ENCODE measurements at places on chromosomes 7 and 10.

DNA sequence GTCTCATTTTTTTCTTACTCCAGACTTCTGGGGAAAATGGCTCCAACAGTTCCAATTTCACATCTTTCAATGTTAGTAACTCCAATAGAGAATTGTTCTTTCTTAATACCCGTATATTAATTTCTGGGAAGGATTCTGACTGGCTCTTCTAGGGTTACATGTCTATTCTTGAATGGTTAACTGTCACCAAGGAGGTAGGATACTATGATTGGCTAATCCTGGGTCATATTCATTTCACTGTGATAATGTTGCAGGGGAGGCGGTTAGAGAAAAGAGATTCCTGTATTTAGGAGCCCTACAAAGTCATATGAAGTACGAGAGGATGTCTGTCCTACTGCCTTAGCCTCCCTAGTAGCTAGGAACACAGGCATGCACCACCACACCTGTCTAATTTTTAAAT, 16.1 kb upstream of the VCL start:
- DNase-seq: no peak

- DNase-seq: no peak
Measured at GRCh38 chr10:36450380-36450779, 675.0 kb upstream of the ANKRD30A start.

- no peak for DNase-seq
Measured at GRCh38 chr10:131162866-131163843, 148.4 kb downstream of the TCERG1L start.

DNA sequence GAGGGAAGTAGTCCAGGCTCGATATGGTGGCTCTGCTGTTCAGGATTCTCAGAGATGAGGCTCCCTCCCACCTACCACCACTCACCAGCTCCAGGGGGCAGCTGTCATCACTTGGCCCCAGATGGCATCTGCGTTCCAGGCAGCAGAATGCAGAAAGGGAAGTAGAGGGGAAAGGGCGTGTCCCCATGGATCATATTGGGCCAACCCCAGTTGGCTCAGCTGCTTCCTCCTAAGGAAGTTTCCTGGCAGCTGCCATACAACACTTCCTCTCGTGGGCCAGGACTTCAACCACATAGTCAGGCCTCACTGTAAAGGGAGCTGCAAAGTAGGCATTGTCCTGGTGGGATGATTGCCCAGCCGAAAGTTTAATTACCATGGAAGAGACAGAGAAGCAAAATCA, 1.6 kb upstream of the TEX36 start:
- no peak for DNase-seq

DNA sequence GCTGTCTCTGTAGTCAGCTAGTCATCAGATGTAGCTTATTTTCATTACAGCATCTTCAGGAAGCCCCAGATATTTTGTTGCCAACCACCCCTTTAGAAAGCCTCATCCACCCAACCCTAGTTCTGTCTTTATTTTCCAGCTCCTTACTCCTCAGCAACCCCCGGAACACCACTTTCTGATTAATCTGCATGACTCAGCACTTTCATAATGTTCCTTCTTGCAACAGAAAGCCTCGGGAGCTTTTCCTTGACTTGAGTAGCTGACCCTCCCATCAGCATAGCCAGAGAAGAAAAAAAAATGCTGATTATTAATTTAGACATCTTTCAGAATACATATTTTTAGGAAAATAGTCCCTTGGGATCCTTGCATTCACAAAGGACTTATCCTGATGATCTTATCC, 244.0 kb upstream of the CXCL12 start:
- no peak for DNase-seq

DNA sequence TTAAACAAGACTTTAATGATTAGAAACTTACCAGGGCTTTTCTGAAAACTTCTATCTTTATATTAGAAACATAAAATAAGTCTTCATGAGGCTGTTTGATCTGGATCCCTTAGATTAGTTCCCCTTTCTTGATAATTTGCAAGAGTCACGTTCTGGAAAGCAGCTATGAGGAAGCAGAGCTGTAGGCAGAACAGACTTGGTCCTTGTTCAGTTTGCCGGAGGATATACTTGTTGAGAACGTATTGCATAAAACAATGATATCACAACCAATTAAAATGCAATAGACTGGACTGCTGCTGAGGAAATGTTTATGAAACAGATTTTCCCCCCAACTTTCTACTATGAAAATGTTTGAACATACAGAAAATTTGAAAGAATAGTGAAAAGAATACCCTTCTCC, 2.8 kb downstream of the SAMD9L start:
- no peak for DNase-seq

- DNase-seq: no peak
Measured at GRCh38 chr10:13678101-13678843, 91.5 kb downstream of the PRPF18 start.

- no peak for DNase-seq
Measured at GRCh38 chr7:153473185-153473584, 579.0 kb upstream of the DPP6 start.

GRCh38 chr7:41295455-41295815, 407.5 kb downstream of the INHBA start:
- no peak for DNase-seq

GRCh38 chr7:82032901-82033300, 263.1 kb upstream of the HGF start:
- no peak for DNase-seq

DNA sequence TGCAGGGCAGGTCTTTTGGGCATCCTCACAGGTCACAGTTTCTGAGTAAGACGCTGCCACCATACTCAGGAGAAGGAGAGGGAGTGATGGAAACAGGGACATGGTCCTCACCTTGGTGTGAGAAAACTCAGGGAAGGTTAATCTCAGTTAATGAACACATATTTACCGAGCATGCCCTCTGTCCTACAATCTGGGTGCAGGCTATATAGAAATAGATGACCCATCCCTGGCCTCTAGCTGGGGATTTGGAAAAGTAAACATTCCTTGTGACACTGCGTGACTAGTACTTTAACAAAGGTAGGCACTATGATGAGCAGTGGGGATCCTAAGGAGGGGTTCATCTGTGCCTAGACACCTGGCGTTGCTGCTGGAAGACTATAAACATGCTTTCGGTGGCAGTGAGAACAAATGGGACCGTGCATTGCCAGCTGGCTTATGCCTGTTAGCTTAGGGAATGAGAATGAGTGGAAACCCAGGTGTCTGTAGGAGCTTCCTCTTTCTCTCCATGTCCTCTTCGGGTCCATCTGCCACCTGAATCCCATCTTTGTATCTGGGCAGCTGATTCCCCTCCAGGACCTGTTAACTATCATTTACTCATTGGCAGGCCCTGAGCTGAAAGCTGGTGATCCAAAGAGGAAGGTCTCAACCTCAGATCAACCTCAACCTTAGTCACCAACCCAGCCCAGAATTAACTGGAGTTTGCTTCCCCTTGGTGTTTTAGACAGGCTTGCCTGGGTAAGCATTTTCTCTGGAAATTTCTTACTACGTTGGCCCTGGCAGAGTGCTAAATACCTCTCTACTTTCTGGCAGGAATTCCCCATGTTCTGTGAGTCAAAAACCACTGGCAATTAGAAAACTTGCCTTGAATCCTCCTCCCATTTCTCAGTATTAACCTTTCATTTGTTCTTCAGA, 794 bp downstream of the MBL2 start:
- no peak for DNase-seq

DNA sequence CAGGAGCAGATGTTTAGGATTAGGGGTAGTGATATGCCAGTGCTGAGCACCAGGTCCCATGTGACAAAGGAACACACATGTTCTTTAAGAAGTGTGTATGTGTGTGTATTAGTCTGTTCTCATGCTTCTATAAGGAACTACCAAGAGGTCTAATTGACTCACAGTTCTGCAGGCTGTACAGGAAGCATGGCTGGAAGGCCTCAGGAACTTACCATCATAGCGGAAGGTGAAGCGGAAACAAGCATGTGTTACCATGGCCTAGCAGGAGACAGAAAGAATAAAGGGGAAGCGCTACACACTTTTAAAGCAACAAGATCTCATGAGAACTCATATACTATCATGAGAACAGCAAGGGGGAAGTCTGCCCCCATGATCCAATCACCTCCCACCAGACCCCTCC, 22.8 kb upstream of the PDZD8 start:
- no peak for DNase-seq

- no peak for DNase-seq
Measured at GRCh38 chr10:20474064-20474463, 423.0 kb downstream of the NEBL start.

DNA sequence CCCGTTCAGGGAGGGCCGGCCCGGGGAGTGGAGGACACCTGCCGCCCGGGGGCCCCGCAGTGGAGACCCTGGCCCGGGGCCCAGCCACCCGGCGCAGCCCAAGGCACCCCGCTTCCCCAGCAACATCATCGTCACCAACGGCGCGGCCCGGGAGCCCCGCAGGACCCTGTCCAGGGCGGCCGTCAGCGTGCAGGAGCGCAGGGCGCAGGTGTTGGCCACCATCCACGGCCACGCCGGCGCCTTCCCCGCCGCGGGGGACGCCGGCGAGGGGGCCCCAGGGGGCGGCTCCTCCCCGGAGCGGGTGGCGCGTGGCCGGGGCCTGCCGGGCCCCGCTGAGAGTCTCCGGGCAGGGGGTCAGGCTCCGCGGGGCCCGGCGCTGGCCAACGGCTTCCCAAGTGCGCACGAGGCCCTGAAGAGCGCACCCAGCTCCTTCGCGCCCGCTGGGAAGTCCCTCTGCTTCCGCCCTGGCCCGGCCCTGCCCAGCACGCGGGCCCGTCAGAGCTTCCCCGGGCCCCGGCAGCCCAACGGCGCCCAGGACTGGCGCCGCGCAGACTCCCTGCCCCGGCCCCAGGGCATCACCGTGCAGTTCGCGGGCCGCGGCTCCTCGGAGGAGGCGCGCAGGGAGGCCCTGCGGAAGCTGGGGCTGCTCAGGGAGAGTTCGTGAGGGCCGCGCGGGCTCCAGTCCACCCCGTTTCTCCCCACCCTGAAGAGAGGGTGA, 46.7 kb downstream of the PROSER2 start:
- no peak for DNase-seq

DNA sequence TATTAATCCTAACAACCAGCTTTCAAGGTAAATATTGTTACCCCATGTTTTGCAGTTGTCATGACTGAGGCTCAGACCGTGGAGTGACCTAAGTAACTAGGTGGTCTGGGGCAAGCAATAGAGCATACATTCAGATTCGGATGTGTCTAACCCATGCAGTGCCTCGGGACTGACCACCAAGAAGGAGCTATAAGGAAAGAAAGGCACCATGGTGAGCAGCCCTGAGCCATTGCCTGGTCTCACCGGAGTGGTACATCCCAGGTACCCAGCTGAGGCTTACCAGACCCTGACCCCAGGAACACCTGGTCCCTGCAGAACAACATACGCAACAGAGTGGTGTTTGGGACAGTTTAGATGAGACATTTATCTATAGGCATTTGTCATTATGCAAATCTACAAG, 175.5 kb upstream of the ZMIZ1 start:
- no peak for DNase-seq

DNA sequence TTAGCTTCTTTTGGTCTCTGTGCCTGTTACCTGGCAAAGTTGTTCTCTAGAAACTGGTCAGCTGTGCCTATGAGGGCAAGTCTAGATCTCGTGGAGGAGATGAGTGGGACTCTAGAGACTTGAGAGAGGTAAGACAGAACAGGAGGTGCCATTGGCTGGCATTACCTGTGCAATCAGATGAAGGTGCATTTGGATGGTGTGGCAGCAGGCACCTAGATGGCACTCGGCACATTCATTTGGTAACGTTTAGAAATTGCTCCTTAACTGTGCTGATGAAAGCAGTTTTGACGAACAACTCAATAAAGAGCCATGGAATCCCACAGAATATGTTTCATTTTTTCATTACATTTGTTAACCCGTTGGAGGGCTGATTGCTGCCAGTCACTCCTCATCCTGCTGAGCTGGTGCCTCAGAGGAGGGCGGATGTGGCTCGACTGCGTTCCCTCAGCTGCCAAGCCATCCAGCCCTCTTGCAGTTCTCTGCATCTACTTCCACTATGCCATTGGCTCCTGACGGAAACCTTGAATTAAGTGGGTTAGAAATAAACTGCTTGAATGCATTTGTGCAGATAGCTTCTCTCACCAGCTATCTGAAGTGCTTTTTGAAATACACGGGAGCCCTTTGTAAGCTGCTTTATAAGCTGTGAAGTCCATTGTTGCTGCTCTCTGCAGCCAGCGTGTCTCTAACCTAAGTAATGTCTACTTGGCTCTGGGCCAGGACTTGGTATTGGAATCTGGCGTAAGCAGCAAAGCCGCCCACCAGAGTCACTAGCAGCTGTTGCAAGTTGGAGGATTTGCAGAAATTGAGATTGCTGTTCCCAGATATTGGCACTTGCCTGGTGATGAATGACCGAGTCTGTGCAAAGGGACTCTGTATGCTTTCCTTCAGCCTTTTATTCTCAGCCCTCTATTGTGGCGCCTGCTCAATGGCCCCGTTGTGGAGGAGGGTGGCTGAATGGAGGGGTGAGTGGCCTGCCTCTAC, 87.4 kb downstream of the LRRC4 start:
- peak; percentile 78 for DNase-seq

GRCh38 chr7:74718336-74718735, 55.5 kb upstream of the NCF1 start:
- DNase-seq: no peak

DNA sequence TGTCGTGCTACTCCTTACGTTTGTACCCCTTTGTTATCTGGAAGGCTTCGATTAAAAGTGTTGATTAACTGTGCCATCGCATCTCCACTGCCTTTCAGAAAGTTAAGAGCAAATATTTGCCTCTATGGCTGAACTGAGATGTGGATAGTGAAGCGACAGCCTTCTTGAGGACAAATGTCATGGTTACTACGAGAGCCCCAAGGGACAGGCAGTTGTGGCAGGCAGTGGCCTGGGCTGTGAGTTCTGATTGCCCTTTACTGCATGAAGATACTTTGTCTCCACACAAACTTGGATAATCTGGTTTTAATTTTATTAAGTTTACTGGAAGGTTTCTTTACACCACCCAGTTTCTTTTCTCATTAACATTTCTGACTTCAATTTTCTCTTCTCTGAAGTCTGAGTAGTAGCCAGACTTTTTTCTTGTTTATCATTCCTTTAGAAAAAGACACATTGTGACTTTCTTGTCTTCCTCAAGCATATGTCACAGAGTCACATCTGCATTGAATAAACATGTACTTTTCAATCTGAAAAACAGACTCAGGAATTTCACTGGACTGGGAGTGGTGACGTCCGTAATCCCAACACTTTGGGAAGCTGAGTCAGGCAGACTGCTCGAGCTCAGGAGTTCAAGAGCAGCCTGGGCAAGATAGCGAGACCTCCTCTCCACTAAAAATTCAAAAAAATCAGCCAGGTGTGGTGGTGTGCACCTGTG, 1.5 kb downstream of the TAS2R41 start:
- no peak for DNase-seq

- DNase-seq: no peak
Measured at GRCh38 chr10:29623797-29624196, 11.0 kb downstream of the SVIL start.

- DNase-seq: no peak
Measured at GRCh38 chr7:26865094-26865388, 651 bp upstream of the SKAP2 start.

- DNase-seq: no peak
Measured at GRCh38 chr10:11325817-11326216, 285.6 kb downstream of the USP6NL start.

DNA sequence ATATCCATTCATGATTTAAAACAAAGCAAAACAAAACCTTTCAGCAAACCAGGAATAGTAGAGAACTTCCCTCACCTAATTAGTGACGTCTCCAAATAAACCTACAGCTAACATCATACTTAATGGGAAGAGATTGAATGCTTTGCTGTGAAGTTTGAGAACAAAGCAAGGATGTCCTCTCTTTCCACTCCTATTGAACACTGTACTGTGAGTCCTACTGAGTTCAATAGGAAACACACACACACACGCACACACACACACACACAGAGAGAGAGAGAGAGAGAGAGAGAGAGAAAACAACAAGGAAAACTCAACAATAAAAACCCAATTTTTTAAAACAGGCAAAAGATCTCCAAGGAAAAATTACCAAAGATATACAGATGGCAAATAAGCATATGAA, 32.3 kb downstream of the PODXL start:
- no peak for DNase-seq

All from NCI-H1105 (cell line).